Activated CD4-positive, alpha-beta T cell treated with anti-CD3 and anti-CD28 coated beads for 36 hours (primary cell): ENCODE measurements at places on chromosomes 6 and 20.

DNA sequence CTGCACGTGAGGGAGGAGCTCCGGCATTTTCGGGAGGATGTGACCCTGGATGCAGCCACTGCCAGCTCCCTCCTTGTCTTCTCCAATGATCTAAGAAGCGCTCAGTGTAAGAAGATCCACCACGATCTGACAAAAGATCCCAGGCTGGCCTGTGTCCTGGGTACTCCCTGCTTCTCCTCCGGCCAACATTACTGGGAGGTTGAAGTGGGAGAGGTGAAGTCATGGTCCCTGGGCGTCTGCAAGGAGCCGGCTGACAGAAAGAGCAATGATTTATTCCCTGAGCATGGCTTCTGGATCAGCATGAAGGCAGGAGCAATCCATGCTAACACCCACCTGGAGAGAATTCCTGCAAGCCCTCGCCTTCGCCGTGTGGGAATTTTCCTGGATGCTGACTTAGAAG, 2.8 kb downstream of the RFPL4B start:
- DNase-seq, result no peak

DNA sequence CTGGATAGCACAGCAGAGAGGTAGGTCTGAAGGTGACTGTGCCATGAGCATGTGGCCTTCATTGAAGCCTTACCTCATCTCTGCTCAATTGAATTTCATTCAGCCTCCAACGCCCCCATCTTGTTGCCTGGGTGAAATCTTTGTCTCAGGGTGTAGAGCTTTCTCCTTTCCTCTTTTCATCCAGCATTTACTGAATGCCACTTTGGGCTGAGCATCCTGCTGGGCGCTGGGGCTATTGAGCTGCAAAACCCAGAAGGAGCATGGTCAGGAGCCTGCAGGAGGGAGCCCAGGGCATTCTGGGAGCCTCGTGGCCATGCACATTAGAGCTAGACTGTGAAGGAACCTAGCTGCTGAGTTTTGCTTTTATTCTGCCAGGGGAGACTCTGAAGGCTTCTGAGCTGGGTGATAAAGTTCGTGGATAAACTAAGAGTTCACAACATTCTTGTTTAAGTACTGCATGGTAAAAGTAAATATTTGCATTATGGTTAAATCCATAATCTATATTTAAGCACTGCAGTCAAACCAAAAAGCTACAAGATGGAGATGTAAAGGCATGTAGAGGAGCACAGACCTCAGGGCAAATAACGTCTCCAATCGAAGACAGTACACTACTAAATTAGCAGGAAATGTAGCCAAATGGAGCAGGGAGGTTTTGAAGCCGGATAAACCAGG, 13.2 kb upstream of the ASXL1 start:
- no peak for DNase-seq

DNA sequence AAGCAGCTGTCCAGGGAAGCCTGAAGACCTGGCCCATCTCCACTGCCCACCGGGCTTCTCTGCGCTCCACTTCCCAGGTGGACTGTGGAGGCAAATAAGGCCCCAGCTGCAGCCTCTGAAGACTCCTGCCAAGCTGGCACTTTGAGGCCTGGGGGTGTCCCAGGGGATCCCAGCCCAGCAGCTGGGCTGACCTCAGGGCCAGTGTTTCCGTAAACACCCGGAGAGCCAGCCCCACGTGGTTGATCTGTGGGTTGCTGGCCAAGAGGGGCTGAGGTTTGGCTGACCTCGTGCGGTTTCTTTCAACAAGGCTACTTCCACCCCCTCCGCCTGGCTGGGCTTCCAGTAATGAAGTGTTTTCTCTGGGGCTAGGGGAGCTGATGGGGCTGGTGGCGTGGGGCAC, 12.4 kb upstream of the CCN5 start:
- DNase-seq, result no peak

GRCh38 chr6:44738601-44739146, 351.2 kb downstream of the CDC5L start:
- DNase-seq, result peak; percentile 12

GRCh38 chr20:33803921-33804337, 7.2 kb upstream of the CHMP4B start:
- no peak for DNase-seq

GRCh38 chr6:137099689-137100403, 55.1 kb upstream of the IL20RA start:
- DNase-seq, result no peak
